ENCODE measurements at places on chromosomes 3 and 15.

DNA sequence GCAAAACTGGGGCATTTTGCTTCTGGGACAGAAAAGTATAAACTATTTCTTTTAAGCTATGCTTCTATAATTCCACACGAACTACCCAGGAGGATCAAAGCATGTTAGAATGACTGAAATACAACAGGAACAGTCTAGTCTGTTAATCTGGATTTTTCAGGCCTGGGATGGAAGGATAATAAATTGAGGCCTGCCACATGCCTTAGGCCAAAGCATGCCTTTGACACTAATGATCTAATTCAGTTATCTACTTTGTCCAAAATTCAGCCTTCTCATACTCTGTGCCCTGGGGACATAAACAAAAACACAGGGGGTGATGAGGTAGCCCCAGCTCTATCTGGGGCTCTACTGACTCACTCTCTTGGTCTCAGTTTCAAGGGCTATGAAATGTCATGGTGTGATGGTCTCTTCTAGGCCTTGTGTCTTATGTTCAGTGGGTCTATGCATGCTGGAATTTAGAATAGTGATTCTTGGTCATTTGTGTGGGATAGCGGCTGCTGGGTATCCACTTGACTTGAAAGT is 32.5 kb downstream of the GAP43 start:
- DNase-seq, result no peak

DNA sequence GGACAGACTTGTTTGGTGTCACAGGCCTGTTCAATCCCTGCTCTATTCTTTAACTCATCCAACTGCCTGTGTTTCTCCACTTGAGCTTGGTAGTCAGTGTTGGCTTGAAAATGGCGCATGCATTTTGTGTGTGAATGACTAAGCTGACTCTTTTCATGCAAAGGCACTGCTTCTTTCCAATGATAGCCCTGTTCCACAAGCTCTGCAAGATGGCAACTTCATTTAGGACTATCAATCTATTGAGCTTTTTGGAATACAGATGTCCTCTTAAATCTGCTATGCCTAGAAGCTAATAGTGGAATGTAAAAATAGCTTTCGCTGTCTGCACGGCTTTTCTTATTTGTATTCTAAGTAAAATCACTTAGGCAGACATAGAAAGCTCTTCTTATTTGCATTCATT is 33.6 kb upstream of the SYNPR start:
- no peak for DNase-seq

GRCh38 chr15:86917361-86917671 is 837.6 kb downstream of the AGBL1 start:
- DNase-seq, result no peak

DNA sequence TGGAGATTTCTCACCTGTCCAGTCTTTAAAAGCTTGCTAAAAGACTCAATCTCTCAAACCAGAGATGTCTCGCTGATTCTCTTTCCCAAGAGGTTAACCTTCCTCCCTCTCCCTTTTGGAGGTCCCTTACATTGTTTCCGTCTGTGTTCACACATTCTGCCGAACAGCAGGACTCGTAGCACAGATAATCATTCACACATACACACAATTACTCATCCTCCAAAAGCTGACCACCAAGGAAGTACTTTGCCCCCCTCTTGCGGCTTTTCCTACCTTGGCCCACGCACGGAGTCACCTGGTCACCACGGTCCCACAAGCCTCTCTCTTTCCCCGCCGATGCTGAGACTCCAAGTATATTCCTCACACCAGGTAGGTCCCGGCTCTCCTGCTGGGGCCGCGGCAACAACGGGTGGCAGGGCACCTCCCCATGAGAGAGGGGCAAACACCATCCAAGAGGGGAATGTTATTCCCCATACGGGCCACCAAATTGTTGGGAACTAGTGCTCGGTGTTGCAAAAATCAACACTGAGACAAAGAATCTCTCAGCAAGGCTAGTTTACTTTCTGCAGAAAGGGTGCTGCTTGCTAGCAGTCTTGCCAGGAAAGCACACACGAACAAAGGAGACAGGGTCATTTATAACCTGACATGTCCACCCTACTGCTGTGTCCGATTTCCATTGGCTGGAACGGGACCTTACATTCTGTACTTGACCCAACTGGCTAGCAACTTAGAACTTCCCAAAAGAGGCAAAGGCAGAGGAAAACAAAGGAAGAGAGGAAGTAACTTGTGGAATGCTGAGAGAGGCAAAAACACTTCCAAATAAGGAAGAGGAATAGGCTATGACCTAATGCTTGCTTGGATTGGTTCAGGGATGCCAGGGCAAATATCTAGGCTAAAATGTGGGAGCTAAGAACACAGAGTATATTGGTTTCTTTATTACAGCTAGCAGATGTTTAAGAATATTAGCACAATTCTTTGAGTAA is 102.1 kb upstream of the NECTIN3 start:
- DNase-seq, result no peak

- no peak for DNase-seq
These were observed 60.1 kb downstream of the SGO1 start for GRCh38 chr3:20125897-20126296.

DNA sequence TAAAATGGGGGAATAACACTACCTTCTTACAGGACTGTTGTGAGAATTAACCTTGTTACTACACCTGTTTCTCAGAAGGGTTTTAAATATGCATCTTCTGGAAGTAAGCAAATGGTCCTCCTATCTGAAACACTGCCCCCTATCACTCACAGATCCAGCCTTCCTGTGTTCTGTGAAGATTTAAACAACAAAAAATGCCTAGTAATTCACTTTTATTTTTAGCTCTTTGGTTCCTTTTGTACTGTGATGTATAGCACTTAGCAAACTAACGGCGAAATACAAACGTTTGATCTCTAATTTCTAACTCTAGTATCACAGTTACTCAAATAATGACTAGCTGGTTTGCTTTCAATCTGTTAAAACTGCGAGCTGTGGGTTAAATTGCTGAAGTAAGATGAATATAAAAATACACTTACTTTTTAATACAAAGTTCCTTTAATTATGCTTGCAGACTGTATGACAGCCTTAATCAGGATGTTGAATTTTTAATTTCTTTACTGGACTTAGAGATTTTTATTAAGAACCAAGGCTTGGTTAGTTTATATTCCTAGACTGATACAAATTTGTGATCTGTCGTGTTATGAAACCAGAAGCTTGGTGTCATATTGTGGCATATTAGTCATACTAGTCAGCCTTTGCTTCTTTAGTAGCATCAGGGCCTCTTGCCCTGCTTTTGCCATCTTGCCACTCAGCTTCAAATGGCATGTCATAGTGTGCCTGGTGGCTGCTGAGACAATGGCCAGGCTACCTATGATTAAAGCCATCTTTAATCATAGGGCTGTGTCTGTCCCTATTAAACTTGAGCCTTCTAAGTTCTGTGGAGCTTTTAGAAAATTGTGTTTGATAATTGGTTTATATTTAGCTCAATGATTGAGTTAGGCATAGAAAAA is 9.2 kb downstream of the EIF3J start:
- DNase-seq, result peak; percentile 18

DNA sequence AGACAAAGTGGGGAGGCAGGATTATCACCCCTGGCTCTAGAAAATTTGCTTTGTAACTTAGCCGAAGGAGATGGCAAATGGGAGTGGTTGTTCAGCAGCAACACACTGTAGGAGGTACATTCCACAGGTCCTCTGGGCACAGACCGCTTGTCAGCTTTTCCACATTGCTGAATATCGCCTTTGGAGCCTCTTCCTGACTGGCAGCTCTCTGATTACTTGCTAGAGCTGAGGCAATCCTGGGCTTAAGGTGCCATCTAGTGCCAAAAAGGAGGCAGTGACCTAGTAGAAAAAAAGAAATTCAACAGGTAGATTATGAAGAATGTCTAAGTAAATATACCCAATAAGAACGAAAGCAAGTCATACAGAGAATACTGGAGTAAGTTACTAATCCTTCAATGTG is 13.1 kb upstream of the SCN5A start:
- no peak for DNase-seq
